ENCODE measurements at places on chromosomes 1 and 21. TPM values are rescaled to one million over a fixed set of nuclear protein-coding genes. Genes with fewer than 3 reads are reported as not detected.

Gene NTNG1
- polyA plus RNA-seq: not detected

DNA sequence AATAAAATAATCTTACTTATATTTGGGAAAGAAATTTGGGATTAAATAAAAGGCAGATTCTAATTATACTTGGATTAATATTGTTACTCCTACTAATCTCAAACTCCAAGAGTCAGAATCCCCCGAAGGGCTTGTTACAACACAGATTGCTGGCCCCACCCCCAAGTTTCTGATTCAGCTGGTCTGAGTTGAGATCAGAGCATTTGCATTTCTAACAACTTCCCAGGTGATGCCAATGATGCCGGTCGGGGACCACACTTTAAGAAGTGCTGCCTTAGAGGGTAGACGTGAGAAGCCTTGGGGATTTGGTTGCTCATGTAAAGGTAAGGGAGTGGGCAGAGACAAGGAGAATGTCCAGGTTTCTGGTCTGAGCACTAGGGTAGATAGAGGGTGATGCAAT, 47.2 kb downstream of the FMN2 start:
- DNase-seq: no peak

DNA sequence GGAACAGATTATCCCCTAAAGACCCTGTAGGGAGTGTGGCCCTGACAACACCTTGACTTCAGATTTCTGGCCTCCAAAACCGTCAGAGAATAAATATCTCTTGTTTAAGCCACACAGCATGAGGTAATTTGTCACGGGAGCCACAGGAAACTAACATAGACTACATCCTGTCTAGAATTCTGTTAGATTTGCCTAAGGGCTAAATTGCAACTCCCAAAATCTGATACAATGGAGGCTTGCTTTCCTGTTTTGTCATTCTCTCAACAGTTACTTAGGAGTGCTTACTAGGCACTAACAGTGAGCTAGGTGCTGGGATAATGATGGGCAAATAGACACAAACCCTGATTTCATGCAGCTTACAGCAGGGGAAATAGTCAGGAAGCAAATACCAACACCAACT, 141.6 kb downstream of the MIS18A start:
- DNase-seq: no peak

GRCh38 chr1:230853731-230854130, 14.6 kb downstream of the C1orf198 start:
- DNase-seq: no peak

- DNase-seq: no peak
Observed at GRCh38 chr1:13990939-13991338, 291.0 kb downstream of the PRDM2 start.

GRCh38 chr1:73839922-73840321, 358.1 kb downstream of the LRRIQ3 start:
- DNase-seq: peak; percentile 11

DNA sequence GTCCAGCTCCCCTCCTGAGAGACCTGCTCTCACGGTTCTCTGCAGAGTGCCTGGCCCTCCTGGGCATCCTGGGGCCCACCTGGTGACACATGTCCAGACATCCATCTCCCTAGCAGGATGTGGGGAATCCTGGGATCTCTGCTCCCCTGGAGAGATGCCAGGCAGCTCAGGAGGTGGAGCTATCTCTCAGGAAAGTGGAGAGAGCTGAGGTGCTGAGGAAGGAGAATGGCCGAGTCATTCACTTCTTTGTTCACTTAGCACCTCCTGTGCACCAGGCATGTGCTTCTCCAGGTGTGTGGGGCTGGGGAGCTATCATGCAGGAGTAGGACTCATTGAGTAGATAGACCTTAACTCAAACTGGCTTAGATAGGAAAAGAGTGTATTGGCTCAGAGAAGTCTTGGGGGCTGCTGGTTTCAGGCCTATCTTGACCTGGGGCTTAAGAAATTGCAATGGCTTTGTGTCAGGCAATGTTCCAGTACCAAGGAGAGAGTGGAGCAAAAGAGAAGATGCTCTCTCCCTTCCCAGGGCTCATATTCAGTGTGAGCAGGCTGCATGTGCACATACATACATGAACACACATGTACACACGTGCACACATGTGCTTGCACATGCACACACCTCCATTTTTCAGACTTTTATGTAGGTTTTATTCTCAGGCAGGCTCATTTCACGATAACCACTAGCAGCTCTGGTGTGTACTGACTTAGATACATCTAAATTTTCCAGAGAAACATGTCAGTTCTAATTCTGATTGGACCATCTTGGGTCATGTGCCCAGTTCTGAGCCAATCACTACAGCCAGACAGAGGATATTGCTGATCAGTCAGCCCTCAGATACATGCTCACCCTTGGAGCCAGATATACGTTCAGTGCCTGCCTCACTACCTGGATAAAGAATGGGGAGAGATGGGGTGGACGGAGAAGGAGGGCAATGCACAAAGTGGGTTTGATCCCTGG, 437.6 kb downstream of the PTPRU start:
- peak; percentile 14 for DNase-seq

Gene KANK4
- 0.60 TPM for polyA plus RNA-seq

DNA sequence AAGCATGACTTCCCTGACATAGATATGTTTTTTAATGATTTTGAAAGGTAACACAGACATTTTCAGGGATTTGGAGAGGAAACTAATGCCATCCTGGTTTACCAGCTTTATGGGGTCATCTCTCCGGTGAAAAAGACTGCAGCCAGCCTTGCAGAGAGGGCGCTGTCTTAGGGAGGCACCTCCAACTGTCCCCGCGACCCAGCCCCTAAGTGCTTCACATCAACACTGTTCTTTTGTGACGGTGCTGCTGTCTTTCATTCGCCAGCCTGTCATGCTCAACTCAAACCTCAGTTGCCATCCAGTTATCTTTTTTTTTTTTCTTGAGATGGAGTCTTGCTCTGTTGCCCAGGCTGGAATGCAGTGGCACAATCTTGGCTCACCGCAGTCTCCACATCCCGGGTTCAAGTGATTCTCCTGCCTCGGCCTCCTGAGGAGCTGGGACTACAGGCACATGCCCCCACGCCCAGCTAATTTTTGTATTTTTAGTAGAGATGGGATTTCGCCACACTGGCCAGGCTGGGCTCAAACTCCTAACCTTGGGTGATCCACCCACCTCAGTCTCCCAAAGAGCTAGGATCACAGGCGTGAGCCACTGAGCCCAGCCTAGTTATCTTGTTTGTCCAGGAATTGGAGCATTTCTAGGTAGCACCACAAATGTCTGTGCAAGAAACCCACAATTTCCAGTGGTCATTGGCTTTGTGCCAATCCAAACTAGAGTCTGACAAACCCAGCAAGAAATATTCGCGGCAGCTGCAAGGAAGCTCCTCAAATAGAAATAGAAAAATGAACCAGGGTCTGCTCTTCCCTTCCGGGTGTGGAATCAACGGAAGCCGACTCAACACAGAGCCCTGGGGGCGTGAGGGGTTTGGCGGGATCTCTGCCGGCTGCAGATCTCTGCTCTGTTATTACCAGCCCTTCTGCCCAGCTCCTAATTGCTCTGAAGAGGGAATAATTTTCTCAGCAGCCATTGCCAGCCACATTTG, 24.2 kb downstream of the PDE9A start:
- peak; percentile 75 for DNase-seq

Gene LMX1A
- polyA plus RNA-seq: not detected

DNA sequence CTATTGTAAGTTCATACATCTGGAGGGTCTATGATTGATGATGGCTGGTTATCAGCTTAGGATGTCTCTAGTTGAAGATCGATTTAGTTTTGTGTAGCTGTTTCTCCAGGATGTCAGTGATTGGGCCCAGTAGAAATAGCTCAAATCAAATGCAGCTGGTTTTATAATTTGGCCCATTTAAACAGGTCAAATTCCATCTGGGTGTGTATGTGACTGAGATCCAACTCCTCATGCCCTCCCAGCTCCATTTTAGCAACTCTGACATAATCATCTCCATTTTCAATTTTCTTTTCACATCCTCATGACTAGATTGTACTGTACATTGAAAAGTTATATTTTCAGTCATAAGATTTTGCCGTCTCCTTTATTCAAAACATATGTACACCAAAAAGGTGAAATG, 99.2 kb downstream of the TPR start:
- DNase-seq: no peak

Gene WRAP73
- 13.0 TPM for polyA plus RNA-seq

Gene GPR37L1
- not detected for polyA plus RNA-seq

- no peak for DNase-seq
Observed at GRCh38 chr21:23045955-23046354, 2047.7 kb downstream of the NCAM2 start.

DNA sequence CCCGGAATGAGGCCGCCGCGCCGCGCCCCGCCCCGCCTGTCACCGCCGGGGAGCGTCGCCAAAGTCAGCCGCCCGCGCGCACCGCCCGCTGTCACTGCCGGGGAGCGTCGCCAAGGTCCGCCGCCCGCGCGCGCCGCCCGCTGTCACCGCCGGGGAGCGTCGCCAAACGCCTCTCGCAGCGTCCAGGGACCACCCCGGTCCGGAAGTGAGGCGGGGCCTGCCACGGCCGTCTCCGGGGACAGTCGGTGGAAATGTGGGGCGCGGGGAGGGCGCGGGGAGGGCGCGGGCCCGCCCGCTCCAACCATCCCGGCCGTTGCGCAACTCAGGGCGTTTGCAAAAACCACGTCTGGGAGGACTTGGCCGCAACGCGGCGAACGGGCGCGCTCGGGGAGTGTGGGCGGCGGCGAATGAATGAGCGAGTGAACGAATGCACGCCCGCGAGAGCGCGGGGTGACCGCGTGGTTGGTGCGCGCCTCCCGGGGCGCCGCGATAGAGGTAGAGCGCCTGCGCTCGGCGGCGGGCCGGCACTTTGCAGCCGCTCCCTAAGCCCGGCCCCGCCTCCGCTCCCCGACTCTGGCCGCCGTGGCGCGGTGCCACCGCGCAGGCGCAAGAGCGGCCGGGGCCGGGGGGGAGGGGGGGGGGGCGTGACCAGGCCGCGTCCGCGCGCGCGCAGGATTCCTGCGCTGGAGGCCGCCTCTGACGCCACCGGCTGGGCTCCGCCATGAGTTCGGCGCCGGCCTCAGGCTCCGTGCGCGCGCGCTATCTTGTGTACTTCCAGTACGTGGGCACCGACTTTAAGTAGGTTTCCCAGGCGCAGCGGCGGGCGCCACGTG, at the start of the genes ACAP3 and PUSL1:
Gene ACAP3 (minus strand): TSS at position 8 of the 833 bp plus-strand sequence. CDS start 115 bp downstream, outside the sequence.
Gene PUSL1 (plus strand): TSS at position 675 of the 833 bp plus-strand sequence. CDS start 47 bp downstream, at position 722.
- DNase-seq: peak; percentile 97

Gene ZP4
- polyA plus RNA-seq: not detected
